ENCODE measurements at places on chromosomes 6 and 20.
A peak's percentile ranks its signal among the peaks of the same experiment; 100 is the strongest.

- no peak for DNase-seq
Observed at GRCh38 chr20:8473459-8473858, 341.4 kb downstream of the PLCB1 start.

DNA sequence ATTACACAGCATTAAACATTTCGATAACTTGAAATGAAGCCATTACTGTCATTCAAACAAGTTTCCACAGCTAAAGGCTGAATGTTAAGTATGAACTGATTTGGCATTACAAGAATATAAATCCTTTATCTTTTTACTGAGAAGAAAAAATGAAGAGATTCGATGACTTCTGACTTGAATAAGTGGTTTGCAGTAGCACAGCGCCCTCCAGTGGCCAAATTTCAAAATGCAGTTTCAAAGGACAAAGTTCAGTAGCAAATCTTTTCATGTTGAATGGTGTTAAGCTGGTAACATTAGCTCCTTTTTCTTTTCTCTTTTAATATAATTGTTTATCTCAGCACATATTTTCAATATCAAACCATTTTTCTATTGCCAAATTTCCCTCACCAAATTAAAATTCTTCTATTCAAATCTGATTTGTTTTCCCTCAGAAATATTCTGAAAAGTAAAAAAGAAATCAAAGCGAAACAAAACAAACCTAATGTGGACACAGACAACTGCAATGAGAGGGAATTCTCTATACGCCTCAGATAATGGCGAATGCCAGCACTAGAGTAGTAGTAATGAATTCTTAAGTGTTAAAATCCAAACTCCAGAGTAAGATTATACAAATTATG, 145.7 kb downstream of the BTBD9 start:
- DNase-seq: peak; percentile 56

- no peak for DNase-seq
Observed at GRCh38 chr6:163646133-163646532, 231.6 kb downstream of the QKI start.

DNA sequence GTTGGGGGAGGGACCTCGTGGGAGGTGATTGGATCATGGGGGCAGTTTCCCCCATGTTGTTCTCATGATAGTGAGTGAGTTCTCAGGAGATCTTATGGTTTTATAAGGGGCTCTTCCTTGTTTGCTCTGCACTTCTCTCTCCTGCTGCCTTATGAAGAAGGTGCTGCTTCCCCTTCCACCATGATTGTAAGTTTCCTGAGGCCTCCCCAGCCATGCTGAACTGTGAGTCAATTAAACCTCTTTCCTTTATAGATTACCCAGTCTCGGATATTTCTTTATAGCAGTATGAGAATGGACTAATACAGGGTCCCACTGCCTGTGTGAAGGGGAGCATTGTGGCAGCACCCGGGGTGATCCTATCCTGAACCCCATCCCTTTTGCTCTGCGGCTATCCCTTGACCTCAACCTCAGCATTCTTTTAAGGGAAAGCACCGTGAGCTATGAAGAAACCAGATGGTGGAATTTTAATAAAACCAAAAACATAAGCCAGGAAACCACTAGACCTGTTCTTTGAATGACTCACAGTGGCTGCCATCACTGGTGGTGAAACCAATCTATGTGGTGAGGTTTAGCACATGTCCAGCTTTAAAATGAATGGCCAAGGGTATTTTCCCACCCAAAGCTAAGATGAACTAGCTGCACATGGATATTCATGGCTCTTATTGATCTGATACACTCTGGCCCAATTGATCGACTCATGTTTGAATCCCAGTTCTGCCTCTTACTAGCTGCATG, 62.2 kb downstream of the ZDHHC14 start:
- no peak for DNase-seq

- DNase-seq: no peak
Observed at GRCh38 chr6:26197636-26197932, 110.4 kb downstream of the HFE start.

DNA sequence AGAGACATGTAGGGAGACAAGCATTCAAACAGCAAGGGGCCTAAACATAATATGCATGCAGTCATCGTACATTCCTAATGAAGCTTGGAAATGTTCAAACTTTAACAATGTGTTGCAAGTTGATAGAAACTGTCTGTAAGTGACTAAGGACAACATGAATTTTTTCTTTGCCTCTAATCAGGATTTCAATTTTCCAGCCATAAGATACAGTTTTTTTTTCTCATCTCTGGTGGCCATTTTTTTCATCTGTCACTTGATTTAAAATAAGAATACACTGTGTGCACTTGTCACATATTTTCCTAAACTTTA, 22.2 kb upstream of the MTRF1L start:
- DNase-seq: no peak

GRCh38 chr6:121441477-121441876, 6.0 kb downstream of the GJA1 start:
- no peak for DNase-seq

- no peak for DNase-seq
Observed at GRCh38 chr6:106318851-106319250, 6.7 kb downstream of the ATG5 start.

GRCh38 chr20:45373353-45374100, 4.6 kb downstream of the TP53TG5 start:
- peak; percentile 91 for DNase-seq

- no peak for DNase-seq
Observed at GRCh38 chr20:24477831-24478547, 8.6 kb downstream of the SYNDIG1 start.

- DNase-seq: peak; percentile 4
Observed at GRCh38 chr6:164039954-164040375, 625.4 kb downstream of the QKI start.

DNA sequence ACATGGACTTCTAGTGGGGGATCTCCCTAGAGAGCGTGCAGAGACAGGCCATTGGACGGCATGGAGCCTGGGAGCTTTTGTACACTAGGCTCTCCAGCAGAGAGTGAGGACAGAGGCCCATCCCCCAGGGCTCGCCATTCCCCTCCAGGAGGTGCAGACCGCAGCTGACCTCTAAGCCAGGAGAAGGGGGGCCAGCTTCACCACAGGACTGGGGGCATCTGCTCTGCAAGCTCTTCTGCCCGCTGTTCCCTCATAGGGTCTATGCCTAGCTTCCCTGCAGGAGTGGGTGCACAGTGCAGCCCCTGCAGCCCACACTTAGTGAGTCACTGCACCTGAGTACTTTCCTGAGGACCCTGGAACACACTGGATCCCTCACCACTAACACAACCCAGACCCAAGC, 94.4 kb downstream of the FHL5 start:
- no peak for DNase-seq

DNA sequence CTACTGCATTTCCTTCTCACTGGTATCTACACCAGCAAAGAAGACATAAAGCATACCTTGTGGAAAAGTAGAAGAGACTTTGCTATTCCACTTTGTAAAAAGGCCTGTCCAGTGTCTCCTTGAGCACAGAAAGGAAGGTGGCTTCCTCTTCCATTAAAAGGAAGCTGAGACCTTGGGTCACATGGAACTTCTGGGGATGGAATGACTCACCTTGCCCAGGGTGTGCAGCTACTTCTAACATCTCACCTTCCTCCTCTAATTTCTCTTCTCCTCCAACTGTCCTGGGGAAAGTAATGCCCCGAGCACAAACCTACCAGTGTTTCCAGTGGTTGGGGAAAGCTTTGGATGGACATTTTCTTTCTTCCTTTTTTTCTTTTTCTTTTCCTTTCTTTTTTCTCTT, 848.8 kb upstream of the MAP3K7 start:
- no peak for DNase-seq

DNA sequence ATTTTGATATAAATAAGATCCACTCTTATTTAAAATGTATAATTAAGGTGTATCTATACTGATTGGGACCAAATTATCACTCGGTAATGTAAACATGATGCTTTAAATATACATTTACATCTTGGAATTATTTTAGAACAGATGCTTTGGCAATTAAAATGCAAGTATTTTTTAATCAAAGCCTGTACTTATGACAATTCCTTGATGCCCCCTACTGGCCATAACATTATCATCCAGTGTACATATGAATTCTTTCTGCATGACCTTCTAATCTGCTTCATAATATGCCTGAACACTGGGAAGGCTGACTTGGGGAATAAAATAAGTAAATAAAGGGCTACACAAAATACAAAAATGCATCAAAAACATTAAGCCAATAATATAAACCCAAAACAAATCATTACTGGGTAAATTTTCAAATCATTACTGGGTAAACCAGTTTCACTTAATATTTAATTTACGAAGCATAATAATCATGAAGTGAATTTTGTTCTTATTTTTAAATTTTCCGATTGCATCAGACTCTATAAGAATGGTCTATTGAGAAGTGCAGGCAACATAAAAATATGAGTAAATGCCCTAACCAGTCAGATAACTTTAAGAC, 65.1 kb downstream of the CGA start:
- no peak for DNase-seq

DNA sequence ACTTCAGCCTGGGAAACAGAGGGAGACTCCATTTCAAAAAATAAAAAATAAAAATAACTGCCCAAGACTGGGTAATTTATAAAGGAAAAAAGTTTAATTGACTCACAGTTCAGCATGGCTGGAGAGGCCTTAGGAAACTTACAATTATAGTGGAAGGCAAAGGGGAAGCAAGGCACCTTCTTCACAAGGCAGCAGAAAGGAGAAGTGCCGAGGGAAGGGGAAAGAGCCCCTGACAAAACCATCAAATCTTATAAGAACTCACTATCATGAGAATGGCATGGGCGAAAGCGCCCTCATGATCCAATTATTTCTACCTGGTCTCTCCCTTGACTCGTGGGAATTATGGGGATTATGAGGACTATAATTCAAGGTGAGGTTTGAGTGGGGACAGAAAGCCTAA, 95.5 kb upstream of the LGSN start:
- no peak for DNase-seq

- peak; percentile 64 for DNase-seq
Observed at GRCh38 chr6:41683523-41684310, 45.4 kb downstream of the MDFI start.

DNA sequence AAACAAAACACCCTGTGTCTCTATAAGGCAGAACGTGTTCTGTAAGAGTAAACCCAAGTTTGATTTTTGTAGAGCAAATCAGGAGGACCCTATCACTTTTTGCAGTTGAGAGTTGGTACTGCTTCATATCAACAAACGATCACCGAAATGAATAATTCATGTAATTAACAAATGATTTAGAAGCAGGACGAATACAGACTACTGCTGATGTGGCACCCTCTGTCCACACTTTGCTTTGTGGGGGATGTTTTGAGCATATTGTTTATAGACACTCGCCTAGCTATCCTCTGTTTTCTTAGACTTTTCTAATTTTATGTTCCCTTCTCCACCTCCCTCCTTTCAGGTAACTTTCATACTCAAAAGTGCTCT, 1.5 kb downstream of the CD2AP start:
- DNase-seq: no peak

GRCh38 chr6:34469499-34469898, 3.6 kb downstream of the PACSIN1 start:
- DNase-seq: no peak
